Lung (tissue), 17 donors: ENCODE measurements at places on chromosomes 3 and 15. TPM values are rescaled to one million over a fixed set of nuclear protein-coding genes. Genes with fewer than 3 reads are reported as not detected.

- no peak for DNase-seq
These were observed 38.4 kb upstream of the GOLGA8J start for GRCh38 chr15:30044377-30044776.

Gene CHRNB4
- polyA plus RNA-seq = 0.05 TPM

DNA sequence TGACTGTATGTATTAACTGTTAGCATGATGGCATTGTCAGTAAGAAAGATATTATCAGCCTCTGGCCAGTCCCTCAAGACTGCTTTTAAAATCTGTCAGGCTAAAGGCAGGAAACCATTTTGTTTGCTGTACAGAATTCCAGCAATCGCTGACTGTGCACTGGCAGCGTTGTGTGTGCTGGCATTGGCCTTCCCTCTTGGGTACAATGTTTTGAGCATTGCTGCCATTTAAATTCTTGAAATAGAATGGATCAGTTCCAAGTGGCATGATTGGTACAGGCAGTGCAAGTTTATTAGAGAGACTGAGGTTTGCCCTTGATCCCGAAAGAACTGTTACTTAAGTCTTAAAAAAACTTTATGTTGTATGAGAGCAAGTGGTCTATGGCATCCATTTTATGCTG is 788.7 kb downstream of the OTOL1 start:
- DNase-seq = peak; percentile 3

Gene CCR3
- 0.31 TPM for polyA plus RNA-seq

- no peak for DNase-seq
These were observed 96.7 kb downstream of the FOXP1 start for GRCh38 chr3:71486831-71487230.

GRCh38 chr3:111999484-112000324 is 982 bp downstream of the TAGLN3 start:
- DNase-seq = no peak

Gene SIDT1
- 1.0 TPM for polyA plus RNA-seq
